ENCODE measurements at places on chromosomes 5 and 9.
A peak's percentile ranks its signal among the peaks of the same experiment; 100 is the strongest.

DNA sequence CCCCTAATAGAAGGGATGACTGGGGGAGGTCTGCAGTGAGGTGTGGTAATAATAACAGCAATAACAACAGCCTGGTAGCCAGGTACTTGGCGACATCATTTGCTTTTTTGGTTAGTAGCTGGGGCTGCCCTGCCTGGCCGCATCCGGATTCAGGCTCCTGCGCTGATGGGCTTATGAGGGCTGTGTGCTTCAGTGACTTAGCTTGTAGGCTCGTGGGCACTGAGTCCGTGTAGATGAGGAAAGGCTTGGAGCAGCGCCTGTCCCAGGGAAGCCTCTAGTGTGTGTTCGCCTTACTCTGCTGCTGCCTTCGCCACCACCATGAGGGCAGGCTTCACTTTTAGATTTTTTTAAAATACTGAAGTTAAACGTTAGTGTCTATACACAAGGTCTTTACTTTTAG is 4.5 kb downstream of the NDUFS6 start:
- no peak for DNase-seq

GRCh38 chr9:76292246-76292645 is 102.0 kb downstream of the RFK start:
- no peak for DNase-seq

GRCh38 chr5:102700916-102701315 is 54.2 kb upstream of the PAM start:
- DNase-seq, result no peak

- no peak for DNase-seq
Observed at GRCh38 chr5:127762412-127762811, 59.2 kb downstream of the CCDC192 start.

GRCh38 chr5:115623658-115624057 is 2.2 kb downstream of the TMED7 start:
- DNase-seq, result no peak

- DNase-seq, result no peak
Observed at GRCh38 chr5:57724836-57725235, 242.2 kb upstream of the ACTBL2 start.

GRCh38 chr9:93340091-93340490 is 111.4 kb upstream of the FAM120A start:
- DNase-seq, result no peak

- no peak for DNase-seq
Observed at GRCh38 chr9:121752929-121753328, 101.5 kb downstream of the DAB2IP start.

GRCh38 chr5:36928947-36929346 is 52.4 kb downstream of the NIPBL start:
- no peak for DNase-seq

GRCh38 chr9:91060520-91061343 is 259.1 kb downstream of the SYK start:
- DNase-seq, result peak; percentile 67

- no peak for DNase-seq
Observed at GRCh38 chr5:9176641-9177040, 369.2 kb downstream of the SEMA5A start.

DNA sequence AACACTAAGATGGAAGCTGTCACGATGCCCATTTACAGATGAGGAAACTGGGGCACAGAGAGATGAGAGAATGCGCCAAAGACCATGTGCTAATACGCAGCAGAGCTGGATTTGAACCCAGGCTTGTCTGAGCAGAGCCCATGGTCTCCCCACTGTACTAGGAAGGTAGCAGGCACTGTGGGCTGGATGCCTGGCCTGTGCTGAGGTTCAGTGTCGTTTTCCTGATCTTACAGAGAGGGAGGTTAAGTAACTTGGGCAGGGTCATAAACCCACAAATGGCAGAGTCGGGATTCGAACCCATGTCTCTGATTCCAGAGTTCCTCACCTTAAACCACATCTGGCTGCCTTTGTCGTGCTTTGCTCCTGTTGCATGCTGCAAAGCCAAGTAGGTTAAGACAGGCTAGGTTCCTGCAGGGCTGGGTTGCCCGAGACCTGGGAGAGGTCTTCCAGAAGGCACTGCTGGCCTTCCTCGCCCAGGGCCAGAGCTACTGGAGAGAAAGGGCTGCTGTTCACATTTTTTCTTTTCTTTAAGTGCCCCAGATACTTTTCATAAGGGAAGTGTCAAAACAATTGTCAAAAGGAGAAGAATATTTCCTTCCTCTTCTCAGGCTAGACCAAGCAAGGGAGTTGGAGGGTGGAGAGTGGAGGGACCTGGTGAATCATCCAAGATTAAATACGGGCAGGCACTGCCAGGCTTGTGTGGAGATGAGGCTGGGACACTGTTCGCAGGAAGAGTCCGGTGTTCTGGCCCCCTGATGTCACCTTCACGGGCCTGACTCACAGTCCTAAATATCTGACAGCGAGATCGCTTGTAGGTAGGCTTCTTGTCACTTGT is 3.2 kb downstream of the NEK6 start:
- DNase-seq, result peak; percentile 14

GRCh38 chr9:114522847-114523246 is 17.6 kb upstream of the WHRN start:
- no peak for DNase-seq

DNA sequence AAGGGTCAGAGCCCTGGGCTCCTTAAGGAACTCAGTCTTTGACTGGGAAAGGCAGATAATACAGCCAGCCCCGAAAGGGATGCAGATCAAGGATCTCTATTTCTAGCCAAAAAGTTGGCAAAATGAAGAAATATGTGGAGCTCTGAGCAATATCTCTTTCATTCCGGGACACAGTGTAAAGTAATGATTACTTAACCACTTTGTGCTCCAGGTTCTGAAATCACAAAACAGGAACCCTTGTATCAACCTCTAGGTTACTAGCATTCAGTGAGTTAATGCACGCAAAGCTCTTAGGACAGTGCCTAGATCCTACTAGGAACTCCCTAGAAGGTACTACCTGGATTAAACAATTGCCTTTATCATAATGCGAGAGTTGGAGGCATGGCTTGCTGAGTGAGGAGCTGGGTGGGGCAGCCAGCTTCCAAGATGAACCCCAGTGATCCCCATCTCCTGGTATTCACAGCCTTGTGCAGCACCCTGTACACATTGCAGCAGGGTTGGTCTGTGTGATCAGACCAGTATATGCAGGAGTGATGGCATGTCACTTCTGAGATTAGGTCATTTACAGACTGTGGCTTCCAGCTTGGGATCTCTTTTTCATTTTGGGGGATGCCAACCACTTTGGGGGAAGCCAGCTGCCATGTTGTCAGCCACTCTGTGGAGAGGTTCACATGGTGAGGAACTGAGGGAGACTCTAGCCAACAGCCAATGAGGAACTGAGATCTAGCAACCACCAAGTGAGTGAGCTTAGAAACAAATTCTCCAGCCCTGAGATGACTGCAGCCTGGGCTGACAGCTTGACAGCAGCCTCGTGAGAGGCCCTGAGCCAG is 103.1 kb upstream of the SLC44A1 start:
- no peak for DNase-seq

DNA sequence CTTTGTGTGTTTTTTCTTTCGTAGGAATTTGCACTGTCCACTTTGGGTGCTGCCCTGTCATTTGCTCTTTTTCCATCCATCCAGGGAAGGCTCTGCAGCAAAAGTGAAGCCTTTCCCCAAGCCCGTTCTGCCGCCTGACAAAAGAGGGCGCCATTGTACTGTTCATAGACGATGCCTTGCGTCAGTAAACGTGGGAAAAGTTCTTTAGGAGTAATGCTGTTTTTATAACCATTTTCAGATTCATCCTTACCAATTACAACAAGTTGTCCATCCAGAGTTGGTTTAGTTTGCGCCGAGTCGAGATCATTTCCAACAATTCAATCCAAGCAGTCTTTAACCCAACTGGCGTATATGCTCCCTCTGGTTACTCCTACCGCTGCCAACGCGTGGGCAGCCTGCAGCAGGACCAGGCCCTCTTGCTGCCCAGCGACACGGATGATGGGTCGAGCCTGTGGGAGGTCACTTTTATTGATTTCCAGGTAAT is 34.3 kb upstream of the RPS23 start:
- DNase-seq, result no peak

All from T1000 (cell line).